Fibroblast of the aortic adventitia (primary cell): ENCODE measurements at places on chromosomes 3 and 15. TPM values are rescaled to one million over a fixed set of nuclear protein-coding genes. Genes with fewer than 3 reads are reported as not detected.

The POC1A gene
- total RNA-seq, result 1.3 and 10.0 TPM in 2 replicates

The RASGRP1 gene
- 0.09 TPM in 1 of 2 replicates, not detected in the other for total RNA-seq

The AMIGO3 gene
- total RNA-seq, result 0.27 and 0.65 TPM in 2 replicates

The ATP13A5 gene
- not detected in 2 replicates for total RNA-seq

The C3orf80 gene
- 0.63 and 1.8 TPM in 2 replicates for total RNA-seq

The OSTN gene
- 0.99 TPM in 1 of 2 replicates, not detected in the other for total RNA-seq

The TGM5 gene
- total RNA-seq, result not detected in 2 replicates

The TMEM212 gene
- not detected in 2 replicates for total RNA-seq

The PLSCR4 gene
- total RNA-seq, result 28.3 and 46.3 TPM in 2 replicates

The ZNF660 gene
- 2.0 and 6.9 TPM in 2 replicates for total RNA-seq

The GREM1 gene
- total RNA-seq, result 25.1 and 181 TPM in 2 replicates

The SH2D7 gene
- not detected in 2 replicates for total RNA-seq

The C15orf61 gene
- total RNA-seq, result 5.0 and 5.8 TPM in 2 replicates

The LIPH gene
- total RNA-seq, result 0.08 and 0.36 TPM in 2 replicates
